D341Med (cell line): ENCODE measurements at places on chromosomes 2 and 18.

DNA sequence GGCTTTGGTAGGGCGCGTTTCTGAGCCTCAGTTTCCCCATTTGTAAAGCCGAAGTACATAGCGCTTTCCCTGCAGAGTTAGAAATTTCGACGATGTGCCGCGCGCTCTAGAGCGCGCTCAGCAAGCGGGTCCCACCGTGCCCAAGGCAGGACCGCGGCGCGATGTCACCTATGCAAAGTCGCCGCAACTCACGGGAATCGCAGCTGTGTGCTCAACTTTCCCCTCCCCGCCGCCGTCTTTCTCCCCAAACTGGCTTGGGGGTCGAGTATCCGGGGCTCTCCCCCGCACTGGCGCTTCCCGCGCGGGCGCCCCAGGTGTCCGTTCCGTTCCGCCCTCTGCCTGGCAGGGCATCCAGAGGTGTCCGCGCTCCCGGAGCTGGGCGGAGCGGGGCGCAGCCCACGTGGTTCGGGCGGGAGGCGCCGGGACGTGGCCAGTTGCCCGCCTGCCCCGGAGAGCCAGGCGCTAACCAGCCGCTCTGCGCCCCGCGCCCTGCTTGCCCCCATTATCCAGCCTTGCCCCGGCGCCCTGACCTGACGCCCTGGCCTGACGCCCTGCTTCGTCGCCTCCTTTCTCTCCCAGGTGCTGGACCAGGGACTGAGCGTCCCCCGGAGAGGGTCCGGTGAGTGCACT, at the start of gene MLPH:
Gene MLPH (plus strand): TSS at position 433 of the 630 bp plus-strand sequence. CDS start 6,176 bp downstream, outside the sequence.
- no peak for DNase-seq

DNA sequence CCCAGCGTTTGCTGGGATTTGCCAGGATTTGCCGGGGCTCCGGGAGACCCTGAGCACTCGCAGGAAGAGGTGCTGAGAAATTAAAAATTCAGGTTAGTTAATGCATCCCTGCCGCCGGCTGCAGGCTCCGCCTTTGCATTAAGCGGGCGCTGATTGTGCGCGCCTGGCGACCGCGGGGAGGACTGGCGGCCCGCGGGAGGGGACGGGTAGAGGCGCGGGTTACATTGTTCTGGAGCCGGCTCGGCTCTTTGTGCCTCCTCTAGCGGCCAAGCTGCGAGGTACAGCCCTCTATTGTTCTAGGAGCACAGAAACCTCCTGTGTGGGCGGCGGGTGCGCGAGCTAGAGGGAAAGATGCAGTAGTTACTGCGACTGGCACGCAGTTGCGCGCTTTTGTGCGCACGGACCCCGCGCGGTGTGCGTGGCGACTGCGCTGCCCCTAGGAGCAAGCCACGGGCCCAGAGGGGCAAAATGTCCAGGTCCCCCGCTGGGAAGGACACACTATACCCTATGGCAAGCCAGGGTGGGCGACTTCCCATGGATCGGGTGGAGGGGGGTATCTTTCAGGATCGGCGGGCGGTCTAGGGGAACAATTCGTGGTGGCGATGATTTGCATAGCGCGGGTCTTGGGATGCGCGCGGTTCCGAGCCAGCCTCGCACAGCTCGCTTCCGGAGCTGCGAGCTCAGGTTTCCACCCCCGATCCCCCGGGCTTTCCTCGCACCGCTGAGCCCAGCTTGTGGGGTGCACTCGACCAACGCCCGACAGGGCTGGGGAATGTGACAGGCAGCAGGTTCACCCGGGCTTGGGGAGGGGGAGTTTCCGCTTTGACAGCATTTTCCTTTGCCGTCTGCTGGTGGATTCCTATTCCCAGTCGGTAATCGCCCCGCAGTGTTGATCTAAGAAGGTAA, 2.8 kb downstream of the ONECUT2 start:
- DNase-seq: peak; percentile 92

DNA sequence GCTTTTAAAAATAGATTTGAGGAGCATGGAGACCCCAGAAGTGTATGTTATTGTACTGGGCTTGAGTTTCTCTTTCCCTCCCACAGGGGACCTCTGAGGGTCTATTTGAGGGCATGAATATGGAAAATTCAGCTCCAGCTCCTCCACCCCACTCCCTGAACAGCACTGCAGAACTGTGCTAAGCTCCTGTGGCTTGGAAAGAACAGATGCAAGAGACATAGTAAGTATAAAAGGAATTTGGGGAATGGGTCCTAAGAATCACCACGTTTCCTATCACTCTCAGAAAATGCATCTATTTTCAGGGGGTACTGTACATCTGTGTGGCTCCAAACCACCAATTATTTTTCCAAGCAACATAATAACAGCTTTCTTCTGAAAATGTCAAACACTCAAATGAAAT, 416.1 kb downstream of the ZNF521 start:
- no peak for DNase-seq

DNA sequence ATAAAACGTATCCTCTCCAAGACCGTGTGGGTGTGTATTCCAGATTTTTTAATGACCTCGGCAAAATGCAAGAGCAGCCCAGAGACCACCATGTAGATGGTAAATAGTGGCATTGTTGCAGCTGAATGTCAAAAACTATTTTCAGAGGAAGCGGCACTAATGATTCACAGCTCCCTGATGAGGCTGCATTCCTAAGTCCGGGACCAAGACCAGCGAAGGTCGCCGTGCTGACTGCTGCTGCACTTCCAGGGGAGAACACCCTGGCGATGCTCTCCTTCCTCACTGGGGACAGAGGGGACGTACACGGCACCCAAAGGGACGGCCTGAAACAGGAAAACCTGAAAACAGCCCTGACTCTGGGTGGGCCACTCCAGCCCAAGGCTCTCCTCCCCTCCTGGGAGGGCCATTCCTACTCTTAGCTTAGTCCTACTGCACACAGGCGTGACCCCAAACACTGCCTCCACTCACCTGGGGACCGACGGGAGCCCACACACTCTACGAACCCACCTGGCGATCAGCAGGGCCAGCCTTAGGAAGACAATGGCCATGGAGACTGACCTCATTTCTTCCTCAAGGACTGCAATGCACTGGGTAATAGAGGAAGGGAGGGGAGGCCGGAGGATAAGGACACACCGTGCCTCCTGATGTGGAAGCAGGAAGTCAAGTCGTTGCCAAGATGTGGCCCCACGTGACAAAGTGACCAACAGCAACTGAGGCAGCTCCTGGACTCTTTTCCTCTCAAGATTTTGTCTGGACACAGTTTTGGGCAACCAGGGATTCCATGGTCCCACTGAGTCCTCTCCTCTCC, 82.8 kb downstream of the ZNF516 start:
- DNase-seq: no peak

- DNase-seq: no peak
These were observed 5.1 kb downstream of the EHD3 start for GRCh38 chr2:31238906-31239592.

DNA sequence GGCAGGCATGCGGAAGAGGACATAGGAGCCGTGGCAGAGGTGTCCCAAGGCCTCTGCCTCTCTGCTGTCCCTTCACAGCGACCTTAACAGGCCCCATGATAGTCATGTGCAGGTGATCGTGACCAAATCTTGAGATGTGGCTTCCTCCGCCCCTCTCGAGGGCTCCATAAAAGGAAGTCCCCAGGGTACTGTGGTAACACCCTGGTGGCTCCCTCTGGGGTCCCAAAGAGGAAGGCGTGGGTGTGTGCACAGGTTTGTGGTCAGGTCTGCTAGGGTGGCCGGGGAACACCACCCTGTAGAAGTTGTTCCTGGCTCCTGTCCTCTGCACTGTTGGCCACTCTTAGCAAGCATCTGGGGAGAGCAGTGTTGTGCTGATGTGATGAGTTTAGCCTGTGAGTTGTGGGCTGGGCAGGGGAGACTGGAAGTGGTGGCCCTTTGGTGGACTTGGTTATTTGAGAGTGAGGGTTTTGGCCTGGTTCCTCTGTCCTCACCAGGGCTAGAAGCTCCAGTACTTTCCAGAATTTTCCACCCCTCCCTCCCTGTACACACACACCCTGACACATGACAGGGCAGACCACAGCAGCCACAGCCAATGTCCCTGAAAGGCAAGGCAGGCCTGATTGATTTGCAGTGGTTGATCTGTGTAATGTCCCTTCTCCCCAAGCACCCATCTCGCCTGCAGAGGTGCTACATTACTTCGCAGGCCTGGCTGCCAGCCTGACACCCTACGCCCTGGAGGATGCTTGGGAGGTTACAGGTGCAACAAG, 68.9 kb upstream of the BOD1L2 start:
- no peak for DNase-seq

DNA sequence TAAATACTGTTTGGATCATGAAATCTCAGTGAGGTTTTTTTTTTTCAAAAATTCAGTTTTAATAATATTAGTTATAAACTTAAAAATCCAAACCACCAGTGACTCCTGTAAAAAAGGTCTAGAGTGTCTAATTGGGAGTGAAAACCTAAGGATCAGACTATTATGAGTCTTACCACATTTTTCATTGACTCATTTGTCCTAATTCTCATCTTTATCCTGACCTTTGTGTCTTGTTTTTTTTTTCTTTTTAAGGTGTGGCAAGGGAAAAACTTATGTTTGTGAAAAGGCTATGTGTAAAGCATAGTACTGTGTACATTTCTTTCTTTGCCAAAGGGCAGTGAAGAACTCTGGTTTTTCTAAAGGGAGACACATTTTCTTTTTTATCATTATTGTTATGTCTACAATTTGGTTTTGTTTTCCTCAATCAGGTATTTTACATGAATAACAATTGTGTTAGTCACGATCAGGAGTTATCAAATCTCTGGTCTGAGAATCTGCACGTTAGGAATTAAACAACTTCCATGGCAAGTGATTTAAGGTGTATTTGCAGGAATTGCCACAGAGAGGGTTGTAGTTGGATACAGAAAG, 52.6 kb downstream of the RHBDD1 start:
- no peak for DNase-seq

DNA sequence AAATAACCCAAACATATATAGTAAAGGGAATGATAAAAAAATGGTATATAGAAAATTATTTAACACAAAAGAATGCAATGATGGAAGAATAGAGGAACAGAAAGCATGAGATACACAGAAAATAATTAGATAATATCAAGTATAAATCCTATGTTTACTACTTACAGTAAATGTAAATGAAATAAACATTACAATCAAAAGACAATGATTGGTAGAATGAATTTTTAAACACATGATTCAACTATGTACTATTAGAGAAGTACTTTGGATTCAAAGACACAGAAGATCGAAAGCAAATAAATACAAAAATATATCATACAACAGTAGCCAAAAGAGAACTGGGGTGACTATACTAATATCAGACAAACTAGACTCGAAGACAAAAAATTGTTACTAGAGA, 97.6 kb upstream of the PARD3B start:
- no peak for DNase-seq

GRCh38 chr2:110645616-110646015, 32.2 kb downstream of the BUB1 start:
- no peak for DNase-seq

GRCh38 chr2:44929159-44929734, 12.3 kb upstream of the SIX3 start:
- no peak for DNase-seq

DNA sequence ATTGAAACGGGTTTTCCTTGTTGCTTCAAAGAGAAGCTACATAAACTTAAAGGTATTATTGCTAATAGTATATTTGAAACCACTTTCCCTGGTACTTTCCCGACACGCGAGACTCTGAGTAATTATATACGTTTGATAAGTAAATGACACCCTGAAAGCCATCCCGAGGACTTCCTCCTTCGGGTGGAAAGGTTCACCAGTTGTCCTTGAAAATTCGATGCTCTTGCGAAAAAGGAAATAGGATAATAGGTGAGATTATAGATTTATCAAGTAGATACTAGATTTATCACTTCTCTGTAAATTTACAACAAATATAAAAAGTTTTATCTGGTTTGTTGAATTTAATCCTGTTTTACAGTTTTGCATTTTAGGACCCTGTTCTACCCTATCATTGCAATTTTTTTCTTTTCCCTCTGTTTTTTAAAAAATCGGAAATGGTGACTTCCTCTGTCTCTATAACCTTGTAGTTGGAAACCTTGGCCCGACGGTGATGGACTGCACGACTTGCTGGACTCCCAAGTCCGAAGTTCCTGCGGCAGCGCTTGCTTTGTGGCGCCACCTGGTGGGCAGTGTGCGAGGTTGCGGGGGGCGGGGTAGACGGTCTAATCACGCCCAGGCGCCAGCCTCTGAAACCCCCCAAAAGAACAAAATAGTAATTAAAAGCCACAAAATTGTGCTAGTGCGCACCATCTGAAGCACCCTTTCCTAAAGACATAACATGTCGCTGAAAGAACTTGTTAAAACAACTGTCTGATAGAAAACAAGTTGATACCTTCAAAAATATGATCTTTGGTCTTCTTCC, 972 bp upstream of the DLX2 start:
- DNase-seq: peak; percentile 83

- DNase-seq: no peak
These were observed 8.8 kb downstream of the PPP1R7 start for GRCh38 chr2:241159116-241159515.
